ENCODE measurements at places on chromosomes 4 and X.

GRCh38 chr4:67288964-67289363 is 256.3 kb downstream of the CENPC start:
- DNase-seq = peak; percentile 10

- no peak for DNase-seq
Measured at GRCh38 chrX:71162981-71163380, 18.3 kb downstream of the NLGN3 start.

- no peak for DNase-seq
Measured at GRCh38 chr4:73703320-73703719, 37.0 kb upstream of the CXCL8 start.

- DNase-seq = no peak
Measured at GRCh38 chr4:149426461-149426860, 389.2 kb downstream of the IQCM start.

GRCh38 chrX:111728096-111728495 is 47.1 kb downstream of the ALG13 start:
- no peak for DNase-seq

- DNase-seq = no peak
Measured at GRCh38 chr4:3784454-3785291, 18.5 kb downstream of the ADRA2C start.

DNA sequence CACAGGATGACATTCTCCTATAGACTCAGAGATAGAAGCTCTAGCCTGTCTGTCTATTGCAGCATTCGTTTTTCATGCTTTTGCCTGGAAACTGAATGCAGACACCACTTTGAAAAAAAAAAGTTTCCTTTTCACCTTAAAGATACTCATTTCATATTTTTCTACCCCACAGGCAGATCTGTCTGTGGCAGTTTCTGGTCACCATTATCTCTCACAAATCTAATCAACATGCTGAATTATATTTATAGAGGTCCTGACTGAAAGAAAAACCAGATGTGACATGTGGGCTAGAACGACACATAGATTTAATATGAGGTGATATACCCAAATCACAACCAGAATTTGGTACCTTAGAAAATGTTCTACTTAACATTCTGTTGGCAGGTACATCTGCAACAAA is 28.2 kb downstream of the ADGRG4 start:
- DNase-seq = no peak

DNA sequence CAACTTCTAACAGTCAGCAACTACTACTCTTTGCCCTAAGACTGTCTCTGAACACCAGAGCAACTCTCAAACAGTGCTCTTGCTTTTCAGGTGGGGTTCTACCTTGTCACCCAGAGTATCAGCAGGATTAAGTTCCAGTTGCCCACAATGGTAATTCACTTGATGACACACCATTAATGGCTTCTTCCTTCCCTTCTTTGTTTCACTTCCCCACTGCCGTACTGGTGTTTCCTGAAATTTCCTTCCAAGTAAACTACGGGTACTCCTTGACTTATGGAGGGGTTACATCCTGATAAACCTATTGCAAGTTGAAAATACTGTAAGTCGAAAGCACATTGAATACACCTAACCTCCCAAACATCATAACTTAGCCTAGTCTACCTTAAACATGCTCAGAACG is 36.6 kb upstream of the PDK3 start:
- no peak for DNase-seq

GRCh38 chrX:140710710-140711109 is 1.2 kb downstream of the LINC00632 start:
- no peak for DNase-seq

- no peak for DNase-seq
Measured at GRCh38 chrX:2540426-2540947, 39.7 kb upstream of the DHRSX start.

GRCh38 chr4:164779811-164780216 is 25.9 kb downstream of the SMIM31 start:
- peak; percentile 18 for DNase-seq

GRCh38 chrX:48957477-48957826 is at the start of gene OTUD5:
OTUD5 (minus strand) TSS chrX:48957607; CDS start chrX:48957570, 37 bp downstream.
- no peak for DNase-seq

- DNase-seq = no peak
Measured at GRCh38 chrX:63934791-63935190, 149.8 kb upstream of the ARHGEF9 start.

DNA sequence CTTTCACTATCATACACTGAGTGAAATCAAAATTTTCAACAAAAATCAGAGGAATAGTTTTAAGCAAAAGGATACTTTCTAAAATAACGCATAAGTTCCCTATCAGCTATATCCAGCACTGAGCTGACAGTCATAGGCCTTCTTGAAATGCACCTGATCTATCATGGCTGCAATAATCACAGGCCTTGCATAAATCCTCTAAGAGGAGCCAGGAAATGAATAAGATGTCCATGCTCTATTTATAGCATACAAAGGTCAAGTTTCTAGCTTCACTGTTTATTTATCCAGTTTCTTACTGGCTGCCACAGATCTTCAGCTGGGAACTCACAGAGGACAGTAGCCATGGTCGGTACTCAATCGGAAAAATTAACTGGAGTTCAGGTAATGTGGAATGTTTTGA is 235.9 kb upstream of the DMD start:
- no peak for DNase-seq

- DNase-seq = no peak
Measured at GRCh38 chr4:4413806-4414205, 26.9 kb downstream of the NSG1 start.

- no peak for DNase-seq
Measured at GRCh38 chr4:131137196-131137595, 2011.9 kb upstream of the PCDH10 start.

DNA sequence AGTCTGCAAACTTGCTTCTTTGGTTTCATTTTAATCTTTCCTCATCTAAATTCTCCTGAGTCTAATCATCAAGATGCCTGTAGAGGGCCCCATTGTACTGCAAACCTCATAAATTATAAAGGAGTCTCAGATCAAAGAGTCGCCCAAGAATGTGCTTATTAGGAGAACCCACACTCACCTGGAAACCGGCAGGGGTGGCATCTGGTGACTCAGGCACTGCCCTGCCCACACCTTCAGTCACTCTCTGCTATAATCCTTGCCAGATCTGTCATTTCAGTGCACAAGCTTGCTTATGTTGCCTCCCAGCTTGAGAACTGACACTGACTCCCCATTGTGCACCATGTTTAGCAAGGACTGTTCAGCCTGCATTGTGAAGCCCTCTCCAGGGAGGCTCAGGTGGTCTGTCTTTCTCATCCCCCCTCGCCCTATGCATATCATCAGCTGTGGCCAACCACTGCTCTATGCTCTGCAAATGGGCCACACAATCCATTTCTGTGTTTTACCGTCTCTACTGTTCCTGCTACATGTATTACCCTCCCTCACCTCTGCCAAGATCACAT is 12.4 kb downstream of the EPGN start:
- DNase-seq = peak; percentile 39

- no peak for DNase-seq
Measured at GRCh38 chr4:120517966-120518365, 404.6 kb downstream of the PRDM5 start.

- DNase-seq = no peak
Measured at GRCh38 chrX:76862509-76862908, 435.0 kb downstream of the MAGEE1 start.

GRCh38 chrX:27583976-27584375 is 6.2 kb upstream of the DCAF8L2 start:
- no peak for DNase-seq

GRCh38 chr4:171582961-171583581 is 230.1 kb upstream of the GALNTL6 start:
- DNase-seq = no peak

- DNase-seq = no peak
Measured at GRCh38 chr4:36235306-36235705, 9.0 kb downstream of the ARAP2 start.

GRCh38 chrX:39904816-39905537 is 192.8 kb downstream of the BCOR start:
- DNase-seq = no peak

GRCh38 chr4:88775529-88775928 is 77.9 kb upstream of the NAP1L5 start:
- DNase-seq = no peak

- no peak for DNase-seq
Measured at GRCh38 chrX:47846040-47846439, 9.3 kb downstream of the ZNF81 start.

DNA sequence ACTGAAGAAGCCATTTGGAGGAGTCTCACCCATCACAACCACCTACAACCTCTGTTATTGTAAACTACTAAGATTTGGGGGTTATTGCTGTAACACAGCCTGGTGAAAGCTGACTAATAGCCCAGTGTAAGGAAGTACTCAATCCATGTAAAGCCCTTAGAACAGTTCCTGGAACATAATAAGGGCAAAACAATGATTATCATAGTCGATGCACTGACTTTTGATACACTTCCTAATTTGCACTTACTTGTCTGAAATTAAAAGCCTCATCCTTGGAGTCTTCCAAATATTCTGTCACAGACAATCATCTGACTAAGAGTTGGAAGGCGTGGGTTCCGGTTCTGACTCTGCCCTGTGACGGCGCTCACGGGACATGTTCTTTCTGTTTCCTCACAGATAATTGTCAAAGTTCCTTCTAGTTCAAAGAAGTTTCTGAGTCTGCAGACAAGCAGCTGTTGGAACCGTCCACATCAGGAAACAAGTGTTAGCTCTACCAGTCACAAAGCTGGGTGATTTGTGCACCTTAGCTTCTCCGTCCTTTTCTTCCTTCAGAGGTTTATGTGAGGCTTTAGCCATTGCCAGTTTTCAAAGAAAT is 33.4 kb upstream of the RASGEF1B start:
- peak; percentile 51 for DNase-seq

DNA sequence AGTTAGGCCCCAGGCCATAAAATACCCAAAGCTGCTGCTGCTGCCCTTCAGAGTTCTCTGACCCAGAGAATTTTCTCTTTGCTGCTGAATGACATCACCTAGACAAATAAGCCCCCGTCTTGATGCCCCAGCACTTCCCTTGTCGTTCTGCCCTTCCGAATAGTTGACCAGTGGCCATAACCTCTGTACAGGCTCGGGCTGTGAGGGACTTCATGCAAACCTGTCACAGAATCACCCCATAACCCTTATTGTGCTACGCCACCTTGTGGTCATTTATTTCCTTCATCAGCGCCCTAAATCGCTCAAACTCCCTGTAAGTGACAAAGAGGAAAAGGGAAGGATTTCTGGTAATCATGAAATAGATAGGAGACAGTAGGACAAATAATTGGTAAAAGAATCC is 18.8 kb downstream of the SPACA5 start:
- peak; percentile 60 for DNase-seq

DNA sequence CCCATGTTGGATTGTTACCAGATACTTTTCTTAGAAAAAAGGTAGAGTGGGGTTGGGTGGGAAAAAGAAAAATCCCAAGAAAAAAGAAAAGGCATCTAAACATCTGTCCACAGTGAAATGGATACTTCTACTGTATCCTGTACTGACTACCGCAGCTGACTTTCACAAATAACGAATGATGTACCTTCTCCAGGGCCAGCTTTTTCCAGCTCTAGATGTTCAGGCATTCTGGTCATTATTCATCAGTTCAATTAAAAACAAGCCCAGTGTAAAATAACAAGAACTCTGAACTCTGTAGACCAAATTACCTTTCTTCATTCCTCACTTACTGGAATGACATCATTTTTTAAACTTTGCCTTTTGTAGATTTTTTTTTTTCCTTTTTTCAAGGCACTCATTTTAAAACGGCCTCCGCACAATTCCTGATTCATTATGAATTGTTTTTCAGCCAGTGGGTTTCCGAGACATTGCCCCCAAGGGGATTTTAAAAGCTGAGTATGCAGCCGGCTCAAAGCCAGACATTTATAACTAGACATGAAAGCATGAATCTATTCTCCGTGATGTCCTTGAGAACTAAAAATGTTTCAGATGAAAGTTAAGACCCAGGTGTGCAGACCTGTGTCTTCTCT is 113.5 kb downstream of the PRKX start:
- no peak for DNase-seq

DNA sequence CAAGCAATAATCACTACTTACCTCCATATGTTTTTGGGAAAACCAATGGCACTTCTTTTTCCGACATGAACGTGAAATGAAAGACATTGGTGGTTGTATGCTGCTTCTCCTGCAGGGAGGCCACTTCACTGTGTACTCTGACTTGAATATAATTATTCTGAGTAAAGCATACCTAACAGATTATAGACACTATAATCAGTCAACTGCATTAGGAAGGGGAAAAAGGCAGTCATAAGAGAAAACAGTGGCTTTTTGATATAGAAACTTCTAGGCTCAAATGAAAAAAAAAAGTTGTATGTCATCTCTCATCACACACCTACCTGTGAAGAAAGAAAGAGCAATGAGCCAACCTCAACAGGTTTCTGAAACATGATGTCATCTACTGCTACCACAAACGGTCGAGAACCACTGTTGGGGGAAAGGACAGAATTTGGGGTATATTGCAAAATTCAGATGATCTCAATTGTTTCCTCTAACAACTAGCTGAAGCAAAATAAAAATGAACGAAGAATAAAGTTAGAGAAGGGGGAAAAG is 37.4 kb downstream of the PRDX4 start:
- DNase-seq = no peak

DNA sequence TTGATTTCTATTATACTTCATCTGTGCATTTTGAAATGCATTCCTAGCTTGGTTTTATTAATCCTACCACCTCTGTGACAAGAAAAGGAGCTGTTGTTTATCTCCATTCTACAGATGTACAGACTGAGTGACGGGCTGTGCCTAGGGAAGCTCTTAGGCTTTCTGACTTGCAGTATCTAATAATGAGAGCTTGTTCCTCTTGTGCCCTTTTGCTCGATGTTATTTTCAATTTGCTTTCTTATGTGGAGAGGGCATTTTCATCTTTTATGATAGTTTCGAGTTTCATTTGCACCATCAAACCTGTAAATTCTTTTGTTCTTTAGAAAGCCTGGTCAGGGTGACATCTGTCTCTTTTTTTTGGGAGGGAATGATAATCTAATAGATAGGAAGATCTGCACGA is 256.5 kb downstream of the C4orf33 start:
- no peak for DNase-seq

DNA sequence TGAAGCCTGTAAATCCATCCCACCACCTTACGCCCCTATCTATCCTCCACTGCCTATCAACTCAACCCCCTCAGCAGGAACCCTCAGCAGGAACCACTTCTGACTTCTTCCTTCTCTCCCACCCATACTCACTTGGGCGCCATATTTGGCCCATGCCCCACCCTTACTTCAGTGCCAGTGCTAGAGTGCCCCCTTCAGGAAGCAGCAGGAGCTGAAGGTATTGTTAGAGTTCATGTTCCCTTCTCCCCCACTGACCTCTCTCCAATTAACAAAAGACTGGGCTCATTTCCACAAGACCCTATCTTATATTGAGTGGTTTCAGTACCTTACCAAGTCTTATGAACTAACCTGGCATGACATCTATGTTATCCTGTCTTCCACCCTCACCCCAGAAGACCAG is 363.1 kb upstream of the SLIT2 start:
- no peak for DNase-seq

GRCh38 chr4:4423706-4424498 is 37.0 kb downstream of the NSG1 start:
- no peak for DNase-seq

DNA sequence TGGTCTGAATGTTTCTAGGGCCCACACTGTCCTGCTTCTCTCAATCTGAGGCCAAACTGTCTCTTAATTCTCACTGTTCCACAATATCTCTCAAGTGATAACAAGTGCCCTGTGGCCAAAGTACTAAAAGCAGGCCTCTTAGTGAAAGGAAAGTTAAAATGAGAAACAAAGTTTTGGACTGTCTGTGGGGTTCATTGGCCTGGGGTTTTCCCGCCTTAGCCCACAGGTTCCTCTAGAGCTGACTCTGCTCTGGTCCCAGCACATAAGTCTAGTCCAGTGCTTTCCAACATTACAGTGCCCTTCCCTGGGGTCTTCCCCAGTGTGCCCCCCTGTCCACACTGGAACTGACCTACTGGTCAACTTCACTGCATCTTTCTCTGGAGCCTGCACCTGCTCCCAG is 6.3 kb downstream of the MAGEB1 start:
- DNase-seq = no peak

Measured in HL-60 (cell line).